ENCODE measurements at places on chromosomes 6 and 20.

DNA sequence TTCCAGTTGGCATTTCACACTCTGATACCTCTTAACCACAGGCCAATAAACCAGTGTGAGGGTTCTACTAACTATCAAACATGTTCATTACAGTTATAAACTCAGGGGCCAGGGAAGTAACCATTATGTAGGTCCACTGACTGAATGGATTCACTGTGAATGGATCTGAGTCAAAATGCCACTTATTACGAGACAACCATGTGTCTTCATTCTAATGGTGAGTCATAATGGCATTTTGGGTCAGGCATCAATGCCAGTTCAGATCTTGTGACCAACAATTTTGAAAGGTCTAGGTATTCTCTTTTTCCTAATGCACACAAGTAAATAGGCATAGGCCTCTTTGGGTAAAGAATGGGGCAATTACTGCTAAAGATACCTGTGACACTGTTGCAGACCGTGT is 112.2 kb upstream of the HEY2 start:
- no peak for DNase-seq

DNA sequence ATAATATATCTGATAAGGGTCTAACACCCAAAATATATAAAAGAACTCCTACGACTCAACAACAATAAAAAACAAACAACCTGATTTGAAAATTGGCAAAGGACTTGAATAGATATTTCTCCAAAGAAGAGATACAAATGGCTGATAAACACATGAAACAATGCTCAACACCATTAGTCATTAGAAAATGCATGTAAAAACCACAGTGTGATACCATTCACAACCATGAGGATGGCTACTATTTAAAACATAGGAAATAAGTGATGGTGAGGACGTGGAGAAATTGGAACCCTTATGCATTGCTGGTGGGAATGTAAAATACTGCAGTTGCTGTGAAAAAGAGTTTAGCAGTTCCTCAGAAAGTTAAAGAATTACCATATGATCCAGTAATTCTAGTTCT is 41.4 kb downstream of the PTGIS start:
- DNase-seq = no peak

DNA sequence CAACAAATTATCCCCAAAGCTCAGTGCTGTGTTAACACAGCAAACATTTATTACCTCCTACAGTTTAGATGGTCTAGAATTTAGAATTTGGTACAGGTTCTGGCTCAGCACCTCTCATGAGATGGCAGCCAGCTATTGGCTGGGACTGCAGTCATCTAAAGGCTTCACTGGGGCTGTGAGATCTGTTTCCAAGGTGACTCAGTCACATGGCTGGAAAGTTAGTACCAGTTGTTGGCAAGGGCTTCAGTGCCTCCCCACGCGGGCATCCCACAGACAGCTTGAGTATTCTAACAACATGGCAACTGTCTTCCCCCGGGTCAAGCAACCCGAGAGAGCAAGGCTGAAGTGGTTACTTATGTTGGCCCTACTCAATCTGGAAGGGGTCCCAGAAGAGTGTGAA is 44.8 kb upstream of the F13A1 start:
- DNase-seq = no peak

DNA sequence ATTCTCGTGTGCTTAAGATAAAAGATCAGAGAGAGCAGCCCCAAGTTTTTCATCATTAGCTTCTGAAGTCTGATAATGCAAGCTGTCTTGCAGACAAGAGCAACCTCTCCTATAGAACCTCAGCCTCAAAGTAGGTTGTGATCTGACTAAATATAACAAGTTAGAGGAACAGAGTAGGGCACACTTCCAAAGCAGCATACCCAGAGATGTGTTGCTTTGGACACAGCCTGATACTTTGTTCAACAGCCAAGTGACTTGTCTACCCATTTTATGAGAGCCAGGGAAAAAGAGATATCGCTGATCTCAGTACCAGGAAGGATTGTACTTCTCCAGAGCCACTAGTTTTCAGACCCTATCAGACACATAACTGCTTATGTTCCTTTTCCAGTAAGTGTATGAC is 44.2 kb upstream of the OPRM1 start:
- no peak for DNase-seq

DNA sequence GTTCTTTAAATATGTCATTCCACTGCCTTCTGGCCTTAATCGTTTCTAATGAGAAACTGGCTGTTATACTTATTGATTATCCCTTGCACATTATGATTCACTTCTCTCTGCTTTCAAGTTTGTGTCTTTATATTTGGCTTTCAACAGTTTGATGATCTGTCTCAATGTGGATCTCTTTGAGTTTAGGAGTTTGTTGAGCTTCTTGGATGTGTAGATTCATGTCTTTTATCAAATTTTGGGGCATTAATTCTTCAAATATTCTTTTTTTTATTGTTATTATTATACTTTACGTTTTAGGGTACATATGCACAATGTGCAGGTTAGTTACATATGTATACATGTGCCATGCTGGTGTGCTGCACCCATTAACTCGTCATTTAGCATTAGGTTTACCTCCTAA is 29.3 kb downstream of the ZBTB9 start:
- DNase-seq = no peak

DNA sequence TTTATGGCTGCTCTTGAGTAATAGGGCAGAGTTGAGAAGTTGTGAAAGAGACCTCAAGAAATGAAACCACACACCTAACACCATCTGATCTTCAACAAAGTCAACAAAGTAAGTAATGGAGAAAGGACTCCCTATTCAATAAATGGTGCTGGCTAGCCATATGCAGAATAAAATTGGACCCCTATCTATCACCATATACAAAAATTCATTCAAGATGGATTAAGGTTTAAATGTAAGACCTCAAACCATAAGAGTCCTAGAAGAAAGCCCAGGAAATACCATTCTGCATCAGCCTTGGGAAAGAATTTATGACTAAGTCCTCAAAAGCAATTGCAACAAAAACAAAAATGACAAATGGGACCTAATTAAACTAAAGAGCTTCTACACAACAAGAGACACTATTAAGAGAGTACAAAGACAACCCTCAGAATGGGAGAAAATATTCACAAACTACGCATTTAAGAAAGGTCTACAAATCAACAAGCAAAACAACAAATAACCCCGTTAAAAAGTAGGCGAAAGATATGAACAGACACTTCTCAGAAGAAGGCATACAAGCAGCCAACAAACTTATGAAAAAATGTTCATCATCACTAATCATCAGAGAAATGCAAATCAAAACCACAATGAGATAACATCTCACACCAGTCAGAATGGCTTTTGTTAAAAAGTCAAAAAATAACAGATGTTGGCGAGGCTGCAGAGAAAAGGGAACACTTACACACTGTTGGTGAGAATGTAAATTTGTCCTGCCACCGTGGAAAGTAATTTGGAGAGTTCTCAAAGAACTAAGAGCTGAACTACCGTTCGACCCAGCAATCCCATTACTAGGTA is 4.0 kb downstream of the MAP3K5 start:
- DNase-seq = no peak

GRCh38 chr20:829551-829950 is 4.0 kb upstream of the FAM110A start:
- no peak for DNase-seq

DNA sequence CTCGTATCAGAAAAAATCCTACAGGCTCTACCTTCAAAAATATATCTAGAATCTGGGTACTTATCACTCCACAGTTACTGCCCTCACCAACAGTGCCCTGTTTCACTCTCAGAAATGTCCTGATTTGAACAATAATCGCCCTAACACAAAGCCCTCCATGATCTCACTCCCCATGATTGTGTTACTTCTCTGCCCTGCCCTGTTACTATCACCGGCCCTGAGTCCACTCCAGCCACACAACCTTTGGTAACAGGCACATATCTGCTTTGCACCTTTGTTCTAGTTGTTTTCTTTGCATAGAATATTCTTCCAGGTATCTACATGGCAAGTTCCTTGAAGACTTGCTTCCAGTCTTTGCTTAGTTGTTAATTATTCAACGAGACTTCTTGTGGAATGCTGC is 142.0 kb downstream of the ARHGAP18 start:
- no peak for DNase-seq

DNA sequence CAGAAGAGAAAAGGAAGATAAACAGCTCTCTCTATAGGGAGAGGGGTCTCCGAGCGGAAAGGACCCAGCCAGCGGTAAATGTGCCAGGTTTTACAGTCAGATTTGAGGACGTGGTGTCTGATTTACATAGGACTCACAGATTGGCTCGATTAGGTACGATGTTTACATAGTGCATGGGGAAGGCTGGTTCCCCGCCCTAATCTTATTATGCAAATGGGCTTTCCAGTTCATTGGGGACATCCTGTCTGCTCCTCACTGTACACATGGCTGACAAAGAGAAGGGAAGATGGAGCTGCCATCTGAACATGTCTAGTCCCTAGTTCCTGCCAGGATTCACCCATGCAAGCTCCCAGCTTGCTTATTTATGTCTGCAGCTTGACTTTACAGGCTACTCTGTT is 119.9 kb downstream of the RNF144B start:
- DNase-seq = no peak

DNA sequence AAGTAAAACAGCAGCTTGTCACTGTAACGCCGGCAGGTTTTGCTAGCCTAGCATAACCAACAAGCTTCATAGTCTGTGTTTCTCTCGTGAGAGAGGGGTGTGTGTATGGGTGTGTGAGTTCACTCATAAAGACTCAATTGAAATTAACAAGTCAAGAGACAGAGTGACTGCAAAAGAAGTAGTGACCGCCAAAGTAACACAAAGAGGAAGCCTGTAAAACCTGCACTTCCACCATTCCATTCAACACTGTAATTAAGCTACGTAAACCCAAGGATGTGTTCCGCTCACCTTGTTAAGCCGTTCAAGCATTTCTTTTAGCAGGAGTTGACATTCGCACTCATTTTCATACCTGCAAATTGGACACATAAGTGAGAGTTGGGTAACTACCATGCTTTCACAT is 6.6 kb downstream of the BFSP1 start:
- DNase-seq = no peak

GRCh38 chr20:56800088-56800487 is 171.0 kb downstream of the TFAP2C start:
- no peak for DNase-seq

DNA sequence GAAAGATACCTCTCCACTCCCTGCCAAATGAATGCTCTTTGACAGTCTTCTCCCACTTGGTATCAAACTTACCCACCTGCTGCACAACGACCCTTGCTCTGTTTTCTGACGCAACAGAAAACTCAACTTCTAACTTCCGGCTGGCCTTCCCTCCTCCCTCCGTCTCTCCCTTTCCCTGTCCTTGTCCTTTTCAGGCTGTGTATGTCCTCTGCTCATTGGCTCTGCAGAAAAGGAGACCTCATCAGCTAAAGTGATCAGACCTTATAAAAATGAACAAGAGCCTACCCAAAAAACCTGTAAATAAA is 12.2 kb downstream of the TRAF3IP2 start:
- no peak for DNase-seq

All from NCI-H187 treated with DMSO at 0.1 percent for 48 hours (cell line).